ENCODE measurements at places on chromosomes 4 and X.

DNA sequence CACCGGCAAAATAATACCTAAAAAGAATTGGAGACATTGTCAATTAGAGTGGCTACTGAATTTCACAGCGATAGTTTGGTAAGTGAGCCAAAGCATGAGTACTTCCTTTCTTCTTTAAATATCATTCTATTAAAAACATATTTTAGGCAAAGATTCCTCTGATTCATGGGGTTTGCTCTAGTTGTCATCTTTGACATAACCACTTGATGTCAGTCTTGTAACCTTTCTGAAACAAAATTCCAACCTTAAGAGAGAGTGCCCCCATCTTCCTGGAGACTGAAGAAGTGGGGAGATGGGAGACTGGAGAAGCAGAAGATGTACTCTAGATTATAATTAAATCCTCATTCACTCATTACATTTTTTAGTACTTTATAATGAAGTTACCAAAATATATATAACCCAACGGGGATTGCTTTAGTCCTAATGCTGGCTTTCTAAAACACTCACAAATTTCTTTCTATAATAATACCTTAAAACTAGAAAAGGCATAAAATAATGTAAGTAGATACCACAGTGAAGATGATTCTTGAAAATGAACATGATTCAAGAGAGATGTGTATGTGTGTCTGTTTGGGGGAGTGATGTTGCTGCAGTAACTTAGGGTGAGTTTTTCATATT lies 96.4 kb downstream of the EMCN start:
- H3K27me3 ChIP-seq, result no peaks in the 10 kb centered on the region
- no peaks in the 10 kb centered on the region for H3K4me1 ChIP-seq
- DNase-seq, result peak; percentile 31
- H3K36me3 ChIP-seq, result no peaks in the 10 kb centered on the region
- H3K27ac ChIP-seq, result no peak overlapping the region

- no peak for DNase-seq
- no peak overlapping the region for H3K27ac ChIP-seq
- no peaks in the 10 kb centered on the region for H3K27me3 ChIP-seq
- no peaks in the 10 kb centered on the region for H3K4me1 ChIP-seq
- no peak overlapping the region for H3K4me3 ChIP-seq
Observed at GRCh38 chr4:182091128-182091527, 152.1 kb upstream of the TENM3 start.

- H3K36me3 ChIP-seq, result no peaks in the 10 kb centered on the region
- H3K27me3 ChIP-seq, result no peaks in the 10 kb centered on the region
- DNase-seq, result no peak
- no peak overlapping the region for H3K27ac ChIP-seq
Observed at GRCh38 chrX:149274516-149275105, 230.5 kb downstream of the IDS start.

DNA sequence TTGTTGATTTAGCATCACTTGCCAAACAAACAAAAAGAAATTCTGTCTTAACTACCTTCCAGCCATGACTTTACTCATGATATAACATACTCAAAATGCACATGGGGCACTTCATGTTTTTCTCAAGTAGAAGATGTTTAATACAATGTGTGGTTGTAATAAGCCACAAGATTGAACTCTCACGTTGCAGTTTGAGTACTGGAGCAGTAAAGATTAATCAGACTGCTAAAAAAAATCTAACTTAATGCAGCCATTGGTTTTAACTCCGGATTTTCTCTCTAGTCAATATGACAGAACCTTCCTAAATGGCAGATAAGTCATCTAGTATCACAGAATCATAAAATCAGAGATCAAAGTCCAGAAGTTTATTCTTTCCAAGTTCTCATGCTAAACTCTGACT lies 117.9 kb downstream of the SH3KBP1 start:
- peaks cover 11% of the 10 kb centered on the region for H3K4me1 ChIP-seq
- H3K27ac ChIP-seq, result no peak overlapping the region
- no peak for DNase-seq
- no peaks in the 10 kb centered on the region for H3K36me3 ChIP-seq
- no peaks in the 10 kb centered on the region for H3K27me3 ChIP-seq

DNA sequence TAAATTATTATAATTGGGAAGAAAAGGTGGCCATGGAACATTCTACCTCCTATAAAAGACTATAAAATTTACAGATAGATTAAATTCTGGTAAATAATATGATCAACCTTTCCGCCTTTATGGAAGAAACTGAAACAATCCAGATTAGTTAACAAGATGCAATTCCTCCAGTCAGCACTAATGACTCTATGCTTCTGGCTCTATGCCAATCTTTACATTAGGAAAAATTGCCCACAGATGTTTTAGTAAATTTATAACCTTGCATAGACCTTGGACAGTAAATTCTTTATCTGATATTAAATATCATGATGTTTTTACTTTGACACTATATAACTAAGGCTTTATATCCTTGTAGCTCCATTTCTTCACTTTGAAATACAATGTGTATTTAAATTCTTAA lies 2302.5 kb downstream of the ARAP2 start:
- H3K27ac ChIP-seq, result no peak overlapping the region
- no peaks in the 10 kb centered on the region for H3K4me1 ChIP-seq
- no peak overlapping the region for H3K4me3 ChIP-seq
- no peaks in the 10 kb centered on the region for H3K36me3 ChIP-seq

DNA sequence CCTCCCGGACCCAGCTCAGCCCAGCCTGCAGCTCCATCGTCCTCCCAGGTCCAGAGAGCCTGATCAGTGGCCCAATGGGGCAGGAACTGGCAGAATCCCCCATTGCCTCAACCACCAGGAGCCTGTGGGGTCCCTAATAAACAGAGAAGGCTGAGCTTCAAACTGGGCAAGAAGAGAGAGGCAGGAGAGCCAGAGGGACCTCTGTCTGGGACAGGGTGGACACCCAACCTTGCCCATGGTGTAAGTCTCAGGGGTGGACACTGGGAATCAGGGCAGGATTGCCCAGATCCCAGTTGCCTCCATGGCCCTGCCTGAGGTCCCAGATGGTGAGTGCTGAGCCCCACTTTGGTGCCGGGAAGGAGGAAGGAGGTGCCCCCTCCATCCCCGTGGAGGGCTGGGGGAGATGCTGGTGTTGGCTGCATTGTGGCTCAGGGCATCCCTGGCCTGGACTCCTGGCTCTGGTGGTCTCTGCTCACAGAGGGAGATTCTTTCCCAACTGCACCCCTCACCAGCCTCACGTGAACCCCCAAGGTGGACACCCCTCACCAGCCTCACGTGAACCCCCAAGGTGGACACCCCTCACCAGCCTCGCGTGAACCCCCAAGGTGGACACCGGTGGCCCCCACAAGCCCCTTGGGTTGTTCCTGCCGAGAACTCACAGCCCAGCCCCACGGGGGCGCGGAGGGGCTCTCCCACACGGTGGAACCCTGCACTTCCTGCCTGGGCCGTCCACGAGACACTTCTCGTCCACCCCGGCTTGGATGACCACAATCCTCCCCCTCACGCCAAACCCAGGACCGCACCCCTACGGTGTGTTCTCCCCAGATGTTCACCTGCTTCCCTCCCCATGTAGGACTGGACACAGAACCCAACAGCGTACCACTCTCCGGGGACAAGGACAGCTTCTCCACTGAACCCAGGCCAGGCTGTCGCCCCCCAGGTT lies 5.4 kb downstream of the CPLX1 start:
- H3K4me1 ChIP-seq, result no peaks in the 10 kb centered on the region
- H3K27me3 ChIP-seq, result peaks cover 82% of the 10 kb centered on the region
- no peak overlapping the region for H3K27ac ChIP-seq
- DNase-seq, result no peak

DNA sequence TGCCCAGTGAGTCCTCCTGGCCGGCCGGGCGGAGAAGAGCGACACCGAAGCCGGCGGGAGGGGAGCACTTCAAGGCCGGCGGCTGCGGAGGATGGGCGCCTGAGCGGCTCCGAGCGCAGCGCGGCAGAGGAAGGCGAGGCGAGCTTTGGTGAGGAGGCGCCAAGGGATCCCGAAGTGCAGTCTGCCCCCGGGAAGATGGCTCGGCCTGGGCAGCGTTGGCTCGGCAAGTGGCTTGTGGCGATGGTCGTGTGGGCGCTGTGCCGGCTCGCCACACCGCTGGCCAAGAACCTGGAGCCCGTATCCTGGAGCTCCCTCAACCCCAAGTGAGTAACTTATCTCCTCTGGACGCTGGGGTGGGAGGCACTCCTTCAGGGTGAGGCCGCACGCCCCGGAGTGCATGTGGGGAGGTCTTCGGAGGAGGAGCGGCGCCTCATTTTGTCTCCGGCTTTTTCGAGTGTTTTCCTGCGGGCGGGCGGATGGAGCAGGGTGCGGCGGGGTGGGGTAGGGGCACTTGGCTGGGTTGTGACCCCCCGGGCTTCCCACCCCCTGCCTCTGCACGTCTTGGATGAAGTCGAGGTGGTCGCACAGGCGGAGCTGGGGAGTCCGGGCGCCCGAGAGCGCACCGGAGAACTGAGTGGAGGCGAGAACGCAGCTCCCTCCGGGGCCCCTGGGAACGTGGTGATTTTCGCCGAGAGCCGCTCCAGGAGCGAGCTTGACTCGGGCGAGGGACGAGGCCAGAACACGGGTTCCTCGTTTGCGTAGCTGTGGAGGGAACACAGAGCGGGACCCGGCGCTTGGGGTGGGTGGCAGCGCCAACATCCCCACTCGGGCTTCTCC lies 979 bp downstream of the EFNB1 start:
- peaks cover 9% of the 10 kb centered on the region for H3K27me3 ChIP-seq
- peak; percentile 19 for DNase-seq
- H3K4me1 ChIP-seq, result peaks cover 3% of the 10 kb centered on the region
- H3K27ac ChIP-seq, result peak overlapping the region; percentile 59
- no peaks in the 10 kb centered on the region for H3K36me3 ChIP-seq

DNA sequence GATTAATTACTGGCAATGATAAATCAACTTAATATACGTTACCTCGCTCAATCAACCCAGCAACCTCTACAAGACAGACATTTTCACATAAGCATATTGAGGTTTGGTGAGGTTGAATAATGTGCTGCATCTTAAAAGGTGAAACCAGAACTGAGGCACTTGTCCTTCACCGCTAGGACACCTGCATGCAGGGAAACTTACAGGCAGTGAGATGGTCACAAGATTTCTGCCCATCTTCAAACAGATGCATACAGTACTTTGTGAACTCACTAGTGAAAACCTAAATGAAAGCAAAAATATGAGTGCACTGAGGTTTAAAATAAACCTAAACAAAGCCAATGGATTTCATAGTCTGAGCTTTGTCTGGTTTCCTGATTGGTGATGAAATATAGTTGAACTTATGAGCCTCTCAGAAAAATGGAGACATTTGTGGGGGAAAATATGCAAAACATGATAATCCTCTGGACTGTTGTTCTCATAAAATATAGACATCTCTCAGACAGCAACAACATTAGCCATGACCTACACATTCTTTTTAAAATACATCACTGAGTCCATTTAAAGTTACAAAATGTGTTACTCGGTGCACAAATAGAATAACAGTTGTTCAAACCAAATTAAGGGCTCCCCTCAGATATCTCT lies 20.9 kb upstream of the PRSS12 start:
- H3K27ac ChIP-seq, result peak overlapping the region; percentile 67
- DNase-seq, result peak; percentile 86
- peaks cover 3% of the 10 kb centered on the region for H3K4me1 ChIP-seq

GRCh38 chr4:621296-622070 lies 3.9 kb upstream of the PDE6B start:
- H3K36me3 ChIP-seq, result no peaks in the 10 kb centered on the region
- no peak overlapping the region for H3K27ac ChIP-seq
- no peak for DNase-seq
- no peaks in the 10 kb centered on the region for H3K27me3 ChIP-seq
